ENCODE measurements at places on chromosomes 7 and 10. TPM values are rescaled to one million over a fixed set of nuclear protein-coding genes. Genes with fewer than 3 reads are reported as not detected.

Gene TRIM50
- not detected for total RNA-seq

Gene EGR2
- 0.34 TPM for total RNA-seq

Gene LHFPL3
- not detected for total RNA-seq

Gene PRR15
- total RNA-seq = 0.21 TPM

Gene TBC1D12
- 7.3 TPM for total RNA-seq

Gene CYP2C8
- total RNA-seq = not detected

Gene SUFU
- 7.4 TPM for total RNA-seq

Gene THSD7A
- total RNA-seq = 0.38 TPM

Gene STAM
- 8.3 TPM for total RNA-seq

Gene ACTR3C
- not detected for total RNA-seq

Gene GIMAP7
- total RNA-seq = not detected

Gene WBP1L
- total RNA-seq = 16.1 TPM

Gene HABP2
- total RNA-seq = 0.08 TPM

Gene CALHM3
- 0.34 TPM for total RNA-seq

Gene STEAP1B
- total RNA-seq = 35.9 TPM

Gene TMEM176A
- not detected for total RNA-seq

Gene BMPER
- 0.37 TPM for total RNA-seq

Gene GNAI1
- 11.2 TPM for total RNA-seq

Gene EBLN1
- not detected for total RNA-seq

Gene AP1S1
- 361 TPM for total RNA-seq

Gene CPXM2
- not detected for total RNA-seq

Gene SUGCT
- 5.6 TPM for total RNA-seq

Gene PHKG1
- total RNA-seq = not detected

Gene ERCC6
- 15.9 TPM for total RNA-seq

Gene GNAT3
- not detected for total RNA-seq

Gene FAM24B
- total RNA-seq = 8.2 TPM

Gene NXPH1
- not detected for total RNA-seq

Gene TET1
- total RNA-seq = 1.3 TPM

Gene HGF
- not detected for total RNA-seq

Gene PCDH15
- total RNA-seq = 0.68 TPM

Gene BNIP3
- total RNA-seq = 120 TPM

Gene TMEM176B
- not detected for total RNA-seq

Gene CADPS2
- 14.6 TPM for total RNA-seq

Gene CALML5
- total RNA-seq = not detected

Gene DKK1
- 35.2 TPM for total RNA-seq

Gene PRSS37
- total RNA-seq = not detected

Gene SFXN2
- 13.6 TPM for total RNA-seq

Gene ZNF503
- 2.3 TPM for total RNA-seq

Gene UTF1
- total RNA-seq = not detected

Gene SPDYE11
- not detected for total RNA-seq

Gene ASB10
- total RNA-seq = not detected

Gene STAG3
- total RNA-seq = 1.2 TPM

Gene PVRIG
- total RNA-seq = not detected

Gene FANK1
- 0.85 TPM for total RNA-seq

Gene CCL24
- total RNA-seq = not detected

Gene MDFIC
- 29.2 TPM for total RNA-seq

Gene KBTBD2
- total RNA-seq = 33.3 TPM

All from A375 (cell line).